ENCODE measurements at places on chromosomes 1 and 21. TPM values are rescaled to one million over a fixed set of nuclear protein-coding genes. Genes with fewer than 3 reads are reported as not detected.

DNA sequence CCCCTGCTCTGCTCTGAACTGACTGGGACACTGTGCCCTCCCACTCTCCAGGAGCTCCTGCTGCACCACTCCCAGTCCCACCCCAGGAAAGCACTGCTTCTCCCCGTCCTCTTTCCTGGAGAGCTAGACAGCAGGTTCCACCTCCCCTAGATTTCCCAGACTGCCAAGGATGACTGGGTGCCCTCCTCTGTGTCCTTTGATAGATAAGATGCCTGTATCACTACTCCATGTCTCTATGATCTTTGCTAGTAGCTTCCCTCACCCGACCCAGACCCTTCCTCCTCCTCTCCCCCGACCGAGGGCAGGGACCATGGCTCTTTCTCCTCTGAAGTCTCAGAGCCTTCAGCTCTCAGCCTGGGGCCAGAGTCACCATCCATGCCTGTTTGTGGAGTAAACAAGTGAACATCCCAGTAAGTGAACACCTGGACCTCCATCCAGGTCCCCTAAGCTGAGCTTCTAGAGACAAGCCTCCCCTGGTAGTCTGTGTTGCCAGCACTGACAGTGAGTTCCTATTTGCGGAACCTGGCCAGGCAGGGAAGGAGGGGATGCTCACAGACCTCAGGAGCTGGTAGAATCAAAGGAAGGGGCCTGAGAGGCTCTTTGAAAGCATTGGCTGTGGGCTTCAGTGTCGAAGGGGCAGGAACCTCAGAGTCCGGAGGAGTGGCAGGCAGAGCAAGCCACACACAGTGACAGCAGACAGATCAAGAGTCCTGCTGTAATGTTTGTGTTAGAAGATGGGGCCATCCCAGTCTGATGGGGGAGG, 104.0 kb downstream of the PAX7 start:
- H3K36me3 ChIP-seq = no peaks in the 10 kb centered on the region
- no peak for DNase-seq
- H3K4me1 ChIP-seq = no peaks in the 10 kb centered on the region
- peaks cover 18% of the 10 kb centered on the region for H3K27me3 ChIP-seq
- no peak overlapping the region for H3K27ac ChIP-seq

DNA sequence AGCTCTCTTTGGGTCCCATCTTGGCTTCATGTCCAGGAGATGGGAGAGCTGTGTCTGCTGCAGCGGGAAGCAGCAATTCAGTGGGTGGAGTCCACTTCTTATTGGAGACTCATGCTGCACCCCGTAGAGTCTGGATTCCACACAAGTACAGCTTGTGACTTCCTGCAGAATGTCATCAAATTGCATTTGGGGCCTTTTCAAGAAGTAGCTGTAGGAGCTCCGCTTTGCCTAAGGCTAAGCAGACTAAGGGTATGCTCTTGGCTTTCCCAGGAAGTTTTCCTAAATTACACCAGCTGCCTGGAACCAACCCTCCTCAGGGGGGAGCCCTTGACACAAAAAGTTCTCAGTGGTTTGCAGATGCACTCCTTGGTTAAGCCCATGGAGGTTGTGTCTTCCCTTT, 5.7 kb upstream of the MOB3C start:
- no peaks in the 10 kb centered on the region for H3K27me3 ChIP-seq
- DNase-seq = peak; percentile 30
- no peak overlapping the region for H3K4me3 ChIP-seq
- H3K36me3 ChIP-seq = no peaks in the 10 kb centered on the region
- peaks cover under 1% of the 10 kb centered on the region for H3K4me1 ChIP-seq

DNA sequence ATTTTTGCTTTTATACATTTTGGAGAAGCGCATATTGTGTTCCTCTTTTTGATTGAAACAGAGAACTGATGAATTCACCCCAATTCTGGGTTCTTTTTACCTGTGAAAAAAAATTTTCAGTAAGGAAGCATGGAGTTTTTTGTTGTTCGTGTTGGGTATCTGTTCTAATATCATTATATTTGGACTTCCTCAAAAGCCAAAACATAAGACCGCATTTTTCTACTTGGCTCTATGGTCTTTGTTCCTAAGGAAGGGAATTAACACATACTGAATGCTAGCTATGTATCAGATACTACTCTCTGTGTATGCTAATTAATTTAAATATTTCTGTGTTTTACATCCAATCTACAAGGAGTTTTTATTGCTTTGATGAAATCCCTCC, 12.9 kb downstream of the EPB41 start:
- no peaks in the 10 kb centered on the region for H3K27me3 ChIP-seq
- H3K4me3 ChIP-seq = peak overlapping the region; percentile 44
- no peak for DNase-seq
- H3K4me1 ChIP-seq = peaks cover 66% of the 10 kb centered on the region

OPTC gene
- not detected for total RNA-seq

- H3K4me1 ChIP-seq = peaks cover 2% of the 10 kb centered on the region
- H3K4me3 ChIP-seq = no peak overlapping the region
- DNase-seq = no peak
- no peaks in the 10 kb centered on the region for H3K27me3 ChIP-seq
- H3K27ac ChIP-seq = no peak overlapping the region
These were observed 347.2 kb downstream of the DISC1 start for GRCh38 chr1:231973830-231974229.

GRCh38 chr21:41186755-41187536, 19.0 kb downstream of the BACE2 start:
- H3K4me1 ChIP-seq = no peaks in the 10 kb centered on the region
- no peak overlapping the region for H3K27ac ChIP-seq
- no peak overlapping the region for H3K4me3 ChIP-seq
- H3K36me3 ChIP-seq = no peaks in the 10 kb centered on the region
- H3K27me3 ChIP-seq = peaks cover 6% of the 10 kb centered on the region

GRCh38 chr1:11529763-11530730, 51.1 kb downstream of the DISP3 start:
- H3K36me3 ChIP-seq = no peaks in the 10 kb centered on the region
- no peaks in the 10 kb centered on the region for H3K4me1 ChIP-seq
- no peaks in the 10 kb centered on the region for H3K27me3 ChIP-seq
- DNase-seq = no peak
- no peak overlapping the region for H3K27ac ChIP-seq
- H3K4me3 ChIP-seq = no peak overlapping the region

- H3K27ac ChIP-seq = no peak overlapping the region
- H3K36me3 ChIP-seq = no peaks in the 10 kb centered on the region
- peaks cover 9% of the 10 kb centered on the region for H3K4me1 ChIP-seq
These were observed 66.3 kb upstream of the SLC45A1 start for GRCh38 chr1:8251635-8252034.

GRCh38 chr1:6601923-6602668, 573 bp downstream of the KLHL21 start:
- peak overlapping the region; percentile 97 for H3K4me3 ChIP-seq
- peaks cover 40% of the 10 kb centered on the region for H3K4me1 ChIP-seq
- H3K27ac ChIP-seq = peak overlapping the region; percentile 95
- H3K36me3 ChIP-seq = peaks cover 27% of the 10 kb centered on the region
- peak; percentile 30 for DNase-seq

- no peak overlapping the region for H3K4me3 ChIP-seq
- DNase-seq = no peak
- H3K36me3 ChIP-seq = no peaks in the 10 kb centered on the region
- peaks cover 7% of the 10 kb centered on the region for H3K27me3 ChIP-seq
- H3K27ac ChIP-seq = no peak overlapping the region
These were observed 165.5 kb upstream of the NFIA start for GRCh38 chr1:60916906-60917305.

NBPF10 gene
- total RNA-seq = 1.4 TPM

PGBD2 gene
- total RNA-seq = 3.5 TPM

DNA sequence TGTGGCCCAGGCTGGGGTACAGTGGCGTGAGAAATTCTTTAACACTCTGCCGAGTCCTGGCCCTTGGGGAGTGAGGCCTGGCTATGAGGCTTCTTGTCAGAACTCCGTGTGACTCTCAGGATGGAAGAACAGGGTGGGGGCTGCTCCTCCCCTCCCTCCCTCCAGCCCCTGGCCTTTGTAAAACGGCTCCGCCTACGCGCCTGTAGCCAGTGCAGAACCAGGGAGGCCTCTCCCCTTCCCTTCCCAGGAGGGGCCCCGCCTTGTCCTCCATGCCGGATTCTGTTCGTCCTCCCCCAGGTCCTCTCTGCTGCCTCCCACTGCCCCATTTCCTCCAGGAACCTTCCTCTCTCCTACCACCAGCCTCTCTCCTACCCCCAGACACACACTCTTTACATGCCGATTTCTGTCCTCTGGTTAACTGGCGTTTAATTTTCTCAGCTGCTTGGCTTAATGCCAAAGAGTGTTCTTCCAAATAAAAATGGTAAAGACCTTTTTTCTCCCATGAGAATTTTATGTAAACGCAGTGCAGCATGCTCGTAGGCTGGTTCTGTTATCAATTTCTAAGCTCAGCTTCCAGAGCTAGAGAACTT, 21.0 kb downstream of the PDE9A start:
- H3K4me1 ChIP-seq = peaks cover 14% of the 10 kb centered on the region
- H3K4me3 ChIP-seq = no peak overlapping the region
- no peak for DNase-seq
- no peak overlapping the region for H3K27ac ChIP-seq
- H3K36me3 ChIP-seq = no peaks in the 10 kb centered on the region

GRCh38 chr1:201302163-201303152, 19.2 kb downstream of the PKP1 start:
- H3K36me3 ChIP-seq = no peaks in the 10 kb centered on the region
- no peak overlapping the region for H3K27ac ChIP-seq
- no peaks in the 10 kb centered on the region for H3K27me3 ChIP-seq
- H3K4me3 ChIP-seq = no peak overlapping the region
- H3K4me1 ChIP-seq = no peaks in the 10 kb centered on the region

GRCh38 chr1:179812501-179813292, 64.9 kb downstream of the TOR1AIP2 start:
- H3K4me3 ChIP-seq = no peak overlapping the region
- no peaks in the 10 kb centered on the region for H3K36me3 ChIP-seq
- H3K27me3 ChIP-seq = no peaks in the 10 kb centered on the region
- peaks cover 22% of the 10 kb centered on the region for H3K4me1 ChIP-seq
- no peak overlapping the region for H3K27ac ChIP-seq

RGS2 gene
- total RNA-seq = 11.7 TPM

DNA sequence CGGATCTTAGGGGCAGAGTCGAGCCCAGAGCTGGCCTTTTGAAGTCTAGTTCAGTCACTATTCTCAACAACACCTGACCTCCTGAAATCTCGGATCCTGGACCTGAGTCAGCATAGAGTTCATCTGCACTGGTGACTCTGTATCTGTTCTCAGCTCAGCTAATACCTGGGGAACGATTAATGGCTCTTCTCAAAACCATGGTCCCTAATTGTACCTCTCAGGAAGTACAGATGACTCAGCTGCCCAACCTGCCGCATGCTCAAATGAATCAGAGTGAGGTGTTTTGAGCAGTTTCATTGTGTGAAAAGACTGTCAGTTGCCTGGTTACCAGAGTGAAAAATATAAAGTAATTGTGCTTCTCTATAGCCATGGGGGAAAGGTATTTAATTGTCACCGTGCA, 89.2 kb downstream of the SLC35F3 start:
- DNase-seq = peak; percentile 30
- no peaks in the 10 kb centered on the region for H3K4me1 ChIP-seq
- no peaks in the 10 kb centered on the region for H3K36me3 ChIP-seq
- H3K27me3 ChIP-seq = peaks cover 10% of the 10 kb centered on the region
- H3K27ac ChIP-seq = no peak overlapping the region

LEFTY2 gene
- total RNA-seq = not detected

DNA sequence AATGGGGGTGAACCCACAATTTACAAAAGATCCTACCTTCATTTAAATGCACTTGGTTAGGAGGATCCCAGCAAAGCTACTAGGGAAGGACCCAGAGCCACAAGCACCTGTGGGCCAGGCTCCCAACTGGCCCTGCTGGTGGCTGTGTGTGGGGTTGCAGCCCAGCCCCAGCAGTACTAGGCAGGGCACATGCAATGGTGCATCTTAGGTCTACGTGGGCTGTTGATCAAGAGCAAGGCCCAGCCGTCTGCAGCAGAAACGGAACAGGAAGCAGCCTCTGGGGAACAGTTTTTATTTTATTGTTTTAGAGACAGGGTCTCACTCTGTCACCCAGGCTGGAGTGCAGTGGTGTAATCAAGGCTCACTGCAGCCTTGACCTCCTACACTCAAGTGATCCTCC, 134.1 kb upstream of the RAB4A start:
- H3K27ac ChIP-seq = no peak overlapping the region
- H3K4me3 ChIP-seq = no peak overlapping the region
- H3K27me3 ChIP-seq = no peaks in the 10 kb centered on the region
- H3K36me3 ChIP-seq = peaks cover 10% of the 10 kb centered on the region

PSRC1 gene
- total RNA-seq = 19.3 TPM

ZYG11A gene
- 0.05 TPM for total RNA-seq

GRCh38 chr1:217088521-217089284, 365.5 kb upstream of the ESRRG start:
- peaks cover 6% of the 10 kb centered on the region for H3K4me1 ChIP-seq
- DNase-seq = no peak
- no peak overlapping the region for H3K4me3 ChIP-seq
- H3K27me3 ChIP-seq = peaks cover 41% of the 10 kb centered on the region
- H3K36me3 ChIP-seq = no peaks in the 10 kb centered on the region

DENND2C gene
- total RNA-seq = 0.31 TPM

GRCh38 chr1:188668083-188668482, 1809.6 kb downstream of the BRINP3 start:
- no peaks in the 10 kb centered on the region for H3K27me3 ChIP-seq
- H3K27ac ChIP-seq = no peak overlapping the region
- DNase-seq = no peak
- no peaks in the 10 kb centered on the region for H3K4me1 ChIP-seq

DNA sequence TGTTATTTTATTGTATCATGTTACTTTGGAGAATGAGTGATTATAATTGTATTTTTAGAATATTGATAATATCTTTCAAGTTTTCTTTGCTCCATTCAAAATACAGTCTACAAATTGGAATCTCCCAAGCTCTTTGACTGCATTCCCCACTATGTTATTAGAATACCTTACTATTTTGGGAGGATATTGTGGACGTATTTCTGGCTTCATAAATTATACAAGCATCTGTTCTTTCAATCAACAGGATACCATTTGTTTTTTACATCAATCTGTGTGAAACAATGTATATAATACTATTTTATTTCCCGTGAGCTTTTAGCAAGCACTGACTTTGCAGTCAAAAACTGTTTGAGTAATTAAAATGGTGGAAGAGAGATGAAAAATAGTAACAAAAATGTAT, 226.5 kb downstream of the PTPRC start:
- H3K4me1 ChIP-seq = no peaks in the 10 kb centered on the region
- DNase-seq = no peak
- no peaks in the 10 kb centered on the region for H3K36me3 ChIP-seq
- H3K27me3 ChIP-seq = no peaks in the 10 kb centered on the region
- H3K4me3 ChIP-seq = no peak overlapping the region

DNA sequence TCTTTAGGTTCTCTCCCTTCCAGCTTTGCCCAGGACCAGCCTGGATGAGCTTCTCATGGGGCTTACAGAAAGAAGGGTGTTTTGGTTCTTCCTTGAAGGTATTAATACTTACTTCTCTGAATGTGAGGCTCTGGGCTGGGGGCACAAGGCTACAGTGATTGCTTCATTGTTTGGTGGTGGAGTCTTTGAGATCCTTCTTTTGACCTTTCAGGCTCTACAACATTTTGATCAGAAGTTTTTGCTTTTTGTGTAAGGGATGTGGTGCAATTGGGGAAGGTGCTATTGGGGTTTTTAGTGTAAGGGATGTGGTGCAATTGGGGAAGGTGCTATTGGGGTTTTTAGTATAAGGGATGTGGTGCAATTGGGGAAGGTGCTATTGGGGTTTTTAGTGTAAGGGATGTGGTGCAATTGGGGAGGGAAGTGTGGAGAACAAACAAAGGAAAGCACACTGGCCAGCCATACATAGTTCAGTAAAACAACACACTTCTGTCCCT, 103.6 kb upstream of the IVNS1ABP start:
- DNase-seq = no peak
- H3K27me3 ChIP-seq = no peaks in the 10 kb centered on the region
- no peaks in the 10 kb centered on the region for H3K36me3 ChIP-seq
- no peak overlapping the region for H3K27ac ChIP-seq
- H3K4me3 ChIP-seq = no peak overlapping the region

All from activated naive CD4-positive, alpha-beta T cell treated with anti-CD3 and anti-CD28 coated beads for 36 hours (primary cell).